Fibroblast of skin of left biceps (primary cell): ENCODE measurements at places on chromosomes 13 and 19.
A peak's percentile ranks its signal among the peaks of the same experiment; 100 is the strongest.

- DNase-seq: no peak
Observed at GRCh38 chr19:55058781-55059610, 4.0 kb downstream of the RDH13 start.

DNA sequence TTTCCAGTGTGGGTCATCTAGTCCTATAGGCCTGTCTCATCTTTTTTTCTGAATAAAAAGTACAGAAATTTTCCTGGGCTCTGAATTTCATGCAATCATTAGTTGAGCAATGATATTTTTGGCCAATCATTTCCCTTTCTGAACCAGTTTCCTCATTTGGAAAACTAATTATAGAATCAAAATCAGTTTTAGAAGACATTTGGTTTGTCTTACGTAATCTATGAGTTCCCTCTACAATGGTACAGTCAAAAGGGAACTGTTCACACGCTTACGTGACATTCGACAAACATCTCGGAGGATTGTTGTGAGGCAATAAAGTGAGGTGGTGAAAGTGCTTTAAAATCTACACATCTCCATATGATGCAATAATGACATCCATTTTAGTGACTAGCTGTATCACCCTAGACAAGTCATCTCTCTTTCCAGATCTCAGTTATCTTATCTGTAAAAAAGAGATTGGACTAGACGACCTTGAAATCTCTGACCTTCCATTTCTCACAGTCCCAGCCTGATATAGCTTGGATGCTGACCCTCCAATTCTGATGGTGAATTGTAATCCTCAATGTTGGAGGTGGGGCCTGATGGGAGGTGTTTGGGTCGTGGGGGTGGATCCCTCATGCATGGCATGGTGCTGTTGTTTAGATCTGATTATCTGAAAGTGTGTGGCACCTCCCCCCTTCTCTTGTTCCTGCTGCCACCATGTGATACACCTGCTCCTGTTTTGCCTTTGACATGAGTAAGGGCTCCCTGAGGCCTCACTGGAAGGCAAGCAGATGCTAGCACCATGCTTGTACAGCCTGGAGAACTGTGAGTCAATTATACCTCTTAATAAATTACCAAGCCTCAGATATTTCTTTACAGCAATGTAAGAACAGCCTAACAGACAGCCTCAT, 26.7 kb downstream of the FLT1 start:
- DNase-seq: no peak

DNA sequence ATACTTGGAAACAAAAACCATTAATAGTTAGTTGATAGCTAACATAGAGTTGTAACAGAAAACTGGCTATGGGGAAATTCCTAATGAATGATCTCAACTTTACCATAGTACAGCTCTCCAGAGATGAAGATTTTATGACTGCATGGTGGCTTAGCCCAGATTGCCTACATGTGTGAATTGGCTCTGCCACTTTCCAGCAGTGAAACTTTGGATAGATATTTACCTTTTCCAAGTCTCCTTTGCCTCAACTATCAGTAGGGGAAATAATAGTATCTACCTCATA, 161.1 kb downstream of the LACC1 start:
- no peak for DNase-seq

GRCh38 chr13:25683056-25683455, 311.3 kb downstream of the ATP8A2 start:
- DNase-seq: no peak

- DNase-seq: no peak
Observed at GRCh38 chr19:1777149-1777548, 23.8 kb downstream of the ONECUT3 start.

DNA sequence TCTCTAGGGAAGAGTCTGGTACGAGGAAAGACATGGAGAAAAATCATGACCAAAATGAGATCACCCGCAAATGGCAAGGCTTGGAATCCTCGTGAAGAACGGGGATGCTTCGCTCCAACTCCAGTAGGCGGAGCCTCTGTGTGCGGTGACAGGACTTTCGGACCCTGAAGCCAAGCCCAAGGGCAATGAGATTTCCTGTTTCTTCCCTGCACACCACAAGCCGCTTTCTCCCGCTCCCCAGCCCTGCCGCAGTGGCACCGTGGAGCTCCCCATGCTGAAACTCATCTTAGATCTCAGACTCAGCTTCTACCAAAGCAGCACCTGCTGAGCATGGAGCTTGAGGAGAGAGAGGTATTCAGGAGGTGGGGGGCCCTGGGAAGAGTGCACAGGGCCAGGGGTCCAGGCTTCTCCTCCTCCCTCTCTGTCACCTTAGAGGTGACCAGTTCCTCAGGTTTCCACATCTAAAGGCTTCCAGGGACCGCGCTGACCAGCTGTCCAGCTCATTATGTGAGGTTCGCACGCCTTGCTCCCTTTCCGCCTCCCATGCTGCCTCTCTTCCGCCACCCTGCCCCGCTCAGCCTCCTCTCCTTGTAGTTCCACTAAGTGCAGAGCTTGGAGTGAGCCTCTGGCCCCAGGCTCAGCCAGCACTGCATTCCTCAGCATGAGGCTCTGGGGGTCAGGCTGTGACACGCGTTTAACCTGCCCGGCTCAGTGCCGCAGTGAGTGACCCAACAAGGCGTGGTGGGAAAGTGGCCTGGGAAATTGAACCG, 153.8 kb upstream of the SOX1 start:
- no peak for DNase-seq

GRCh38 chr19:10452726-10453618, 32.6 kb downstream of the PDE4A start:
- no peak for DNase-seq

DNA sequence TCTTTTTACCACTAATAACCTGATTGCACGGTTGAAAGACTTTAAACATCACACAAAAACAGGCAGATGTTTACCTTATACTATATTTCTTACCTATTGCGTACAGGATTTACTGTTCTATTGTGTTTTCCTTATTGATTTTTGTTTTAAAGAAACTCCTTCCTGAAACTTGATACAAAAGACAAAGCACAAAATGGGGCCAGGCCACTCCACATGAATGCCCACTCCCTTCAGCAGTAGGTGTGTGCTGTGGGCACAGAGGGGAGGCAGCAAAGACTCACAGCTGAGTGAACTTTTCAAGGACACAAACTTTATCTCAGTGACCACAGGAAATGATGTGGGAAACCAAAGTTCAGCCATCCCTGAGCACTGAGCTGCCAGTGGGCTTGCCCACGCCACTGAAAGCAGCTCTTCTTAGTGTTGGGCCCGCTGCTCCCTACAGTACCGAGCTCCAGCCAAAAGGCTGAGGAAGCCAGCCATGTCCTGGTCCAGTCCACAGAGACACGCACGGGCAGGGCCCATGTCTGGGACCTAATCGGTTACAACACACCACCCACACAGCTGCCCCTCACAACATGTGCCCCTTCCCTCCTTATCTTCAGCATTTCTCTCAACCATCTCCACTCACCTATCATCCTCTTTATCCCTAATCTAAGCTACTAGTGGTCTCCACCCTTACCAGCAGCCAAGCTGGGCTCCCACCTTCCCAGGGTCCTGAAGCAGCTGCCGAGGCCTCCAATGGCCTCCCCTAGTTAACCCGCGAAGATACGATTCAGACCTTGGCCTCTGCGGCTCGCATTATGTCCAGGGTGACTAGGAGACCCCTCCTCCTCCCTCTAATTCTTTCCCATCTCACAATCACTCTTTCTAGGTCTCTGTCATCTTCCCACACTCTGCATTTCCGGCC, 39.5 kb downstream of the ATP7B start:
- no peak for DNase-seq

DNA sequence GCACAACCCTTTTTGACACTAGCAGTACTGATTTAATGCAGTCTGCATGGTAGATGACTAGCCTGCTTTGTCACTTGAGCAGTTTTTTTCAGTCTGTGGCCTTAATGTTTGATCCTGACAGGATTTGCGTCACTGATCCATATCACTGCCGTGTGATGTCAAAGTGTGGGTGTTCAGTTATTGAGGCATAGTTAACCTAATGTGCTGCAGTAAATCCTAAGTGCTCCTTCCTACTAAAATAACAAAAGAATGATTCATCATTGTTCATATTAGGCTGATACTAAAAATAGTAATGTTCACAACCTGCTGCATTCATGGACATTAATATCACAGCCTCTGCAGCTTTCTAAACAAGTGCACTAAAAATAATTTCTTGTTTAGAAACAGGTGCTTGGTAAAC, 121.9 kb upstream of the MLNR start:
- peak; percentile 29 for DNase-seq

DNA sequence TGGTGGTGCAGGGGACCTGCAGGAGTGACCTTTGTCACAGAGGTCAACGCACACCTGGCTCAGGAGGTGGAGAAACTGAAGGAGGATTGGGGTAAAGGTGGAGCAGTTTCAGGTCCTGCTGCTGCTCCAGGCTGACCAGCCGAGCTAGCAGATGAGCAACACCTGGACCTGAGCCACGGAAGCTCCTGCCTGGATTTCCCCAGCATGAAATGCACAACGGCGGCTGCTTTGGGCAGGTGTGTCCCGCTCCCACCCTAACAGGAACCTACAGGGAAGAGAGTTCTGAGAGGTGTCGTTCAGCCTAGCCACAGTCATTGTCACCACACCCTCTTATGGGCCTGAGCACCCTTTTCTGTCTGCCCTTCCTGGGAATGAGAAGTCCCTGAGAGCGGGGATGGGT, 15.7 kb upstream of the CD177 start:
- DNase-seq: no peak

GRCh38 chr19:48798937-48799336, 11.9 kb downstream of the BCAT2 start:
- no peak for DNase-seq

DNA sequence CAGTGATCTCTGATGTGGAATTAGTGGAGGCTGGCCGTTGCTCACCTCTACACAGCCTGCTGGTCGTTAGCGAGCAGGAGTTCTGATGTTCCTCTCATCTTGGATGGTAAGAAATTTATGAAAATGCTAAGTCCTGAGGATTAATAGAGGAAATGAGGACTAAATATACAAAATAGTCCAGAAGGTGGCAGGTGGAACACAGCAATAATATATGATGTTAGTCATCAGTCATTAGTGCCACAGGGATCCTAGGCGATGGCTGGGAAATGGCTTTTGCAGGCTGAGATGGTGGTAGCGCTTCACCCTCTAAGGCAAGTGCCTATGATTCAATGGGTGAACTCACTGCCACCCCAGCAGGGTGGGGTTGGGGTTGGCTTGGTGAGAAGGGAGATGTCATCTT, 338.6 kb upstream of the TMTC4 start:
- DNase-seq: no peak

GRCh38 chr19:34963573-34964406, at the start of gene ZNF792:
ZNF792 (minus strand) TSS chr19:34964229; CDS start chr19:34963662, 567 bp downstream.
- DNase-seq: peak; percentile 2

DNA sequence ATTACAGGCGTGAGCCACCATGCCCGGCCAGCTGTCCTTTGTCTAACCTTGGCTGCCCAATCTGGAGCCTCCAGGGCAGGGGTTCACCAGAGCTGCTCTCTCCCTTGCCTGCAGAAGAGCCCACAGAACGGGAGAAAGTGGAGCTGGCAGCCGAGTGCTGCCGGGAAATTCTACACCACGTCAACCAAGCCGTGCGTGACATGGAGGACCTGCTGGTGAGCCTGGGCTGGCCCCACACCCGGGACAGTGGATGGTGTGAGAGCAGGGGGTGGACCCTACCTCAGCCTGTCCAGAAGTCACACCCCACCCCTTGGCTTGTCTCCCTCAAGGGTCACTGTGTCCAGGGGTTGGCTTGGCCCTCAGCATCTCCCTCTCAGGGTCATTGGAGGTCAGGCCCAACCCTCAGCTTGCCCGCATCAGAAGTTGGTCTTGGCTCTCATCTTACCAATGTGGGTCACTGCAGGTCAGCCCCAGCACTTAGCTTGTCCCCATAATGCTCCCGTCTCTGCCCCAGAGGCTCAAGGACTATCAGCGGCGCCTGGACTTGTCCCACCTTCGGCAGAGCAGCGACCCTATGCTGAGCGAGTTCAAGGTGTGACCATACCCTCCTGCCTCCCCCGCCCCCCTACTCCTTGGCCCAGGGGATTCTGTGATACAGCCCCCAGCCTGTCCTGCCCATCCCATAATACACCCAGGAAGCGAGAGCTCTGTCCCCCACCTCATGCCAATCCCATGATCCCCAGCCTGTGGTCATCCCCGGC, 20.4 kb downstream of the ARHGEF1 start:
- no peak for DNase-seq

DNA sequence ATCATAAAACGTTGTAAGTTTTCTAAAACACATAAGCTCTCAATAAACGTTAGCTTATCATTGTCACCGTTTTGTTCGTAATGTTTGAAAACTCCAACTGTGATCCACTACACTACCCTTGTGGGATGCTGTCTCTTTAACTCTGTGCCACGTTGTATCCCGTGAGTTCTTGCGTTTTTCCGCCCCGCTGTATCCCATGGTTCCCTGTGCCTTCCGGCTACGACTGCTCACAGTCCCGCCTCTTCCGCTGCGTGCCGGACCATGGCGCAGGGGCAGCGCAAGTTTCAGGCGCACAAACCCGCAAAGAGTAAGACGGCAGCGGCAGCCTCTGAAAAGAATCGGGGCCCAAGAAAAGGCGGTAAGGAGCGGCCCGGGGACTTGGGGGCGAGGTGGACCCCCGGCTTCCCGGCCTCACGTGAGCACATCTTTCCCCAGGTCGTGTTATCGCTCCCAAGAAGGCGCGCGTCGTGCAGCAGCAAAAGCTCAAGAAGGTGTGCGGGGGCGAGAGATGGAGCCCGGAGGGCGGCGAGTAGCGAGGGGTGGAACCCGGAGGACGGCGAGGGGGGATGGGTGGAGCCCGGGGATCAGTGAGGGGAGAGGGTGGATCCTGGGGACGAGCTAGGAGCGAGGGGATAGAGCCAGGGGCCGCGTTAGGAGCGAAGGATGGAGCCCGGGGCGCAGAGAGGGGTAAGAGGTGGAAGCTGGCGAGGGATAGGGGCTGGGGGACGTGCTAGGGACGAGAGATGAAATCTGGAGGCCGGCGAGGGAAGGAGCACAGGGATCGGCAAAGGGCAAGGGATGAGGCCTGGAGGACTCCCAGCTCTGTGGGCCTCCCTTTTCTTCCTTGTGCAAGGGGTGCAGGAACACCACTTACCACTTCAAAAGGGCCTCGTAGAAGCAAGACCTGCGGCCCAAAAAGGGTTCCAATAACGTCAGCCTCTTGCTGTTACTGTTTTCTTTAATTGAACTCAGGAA, at the start of gene C19orf53:
Gene C19orf53, plus strand, starts transcription at position 240 of the 975 bp plus-strand sequence. Its CDS starts 22 bp downstream, at position 262.
- DNase-seq: peak; percentile 66

- no peak for DNase-seq
Observed at GRCh38 chr19:18231775-18232174, 5.5 kb upstream of the PDE4C start.

- DNase-seq: no peak
Observed at GRCh38 chr19:2492870-2493269, 16.9 kb downstream of the GADD45B start.

DNA sequence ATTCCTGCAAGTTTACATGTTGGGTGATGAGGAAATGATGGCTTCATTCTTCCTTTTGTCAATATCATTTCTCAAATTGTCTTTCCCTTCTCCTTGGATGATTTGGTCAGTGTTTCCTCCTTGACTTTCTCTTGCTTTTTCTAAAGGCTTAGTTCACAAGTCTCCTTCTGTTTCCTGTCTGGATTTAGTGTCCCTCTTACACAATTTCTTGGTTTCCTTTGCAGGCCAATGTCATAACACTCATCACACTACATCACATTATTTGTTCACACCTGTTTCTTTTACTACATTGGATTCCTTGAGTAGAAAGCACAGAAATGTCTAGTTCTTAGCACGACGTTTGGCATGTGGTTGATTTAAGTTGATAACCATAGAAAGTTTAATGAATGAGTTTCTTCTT, 490.7 kb downstream of the TDRD3 start:
- no peak for DNase-seq
